ENCODE measurements at places on chromosomes 3 and 15.
A peak's percentile ranks its signal among the peaks of the same experiment; 100 is the strongest.

- H3K4me3 ChIP-seq, result no peak overlapping the region
- H3K27ac ChIP-seq, result no peak overlapping the region
- no peaks in the 10 kb centered on the region for H3K4me1 ChIP-seq
- H3K27me3 ChIP-seq, result no peaks in the 10 kb centered on the region
- H3K36me3 ChIP-seq, result no peaks in the 10 kb centered on the region
- no peak for DNase-seq
Measured at GRCh38 chr3:20071175-20071574, 30.9 kb downstream of the KAT2B start.

DNA sequence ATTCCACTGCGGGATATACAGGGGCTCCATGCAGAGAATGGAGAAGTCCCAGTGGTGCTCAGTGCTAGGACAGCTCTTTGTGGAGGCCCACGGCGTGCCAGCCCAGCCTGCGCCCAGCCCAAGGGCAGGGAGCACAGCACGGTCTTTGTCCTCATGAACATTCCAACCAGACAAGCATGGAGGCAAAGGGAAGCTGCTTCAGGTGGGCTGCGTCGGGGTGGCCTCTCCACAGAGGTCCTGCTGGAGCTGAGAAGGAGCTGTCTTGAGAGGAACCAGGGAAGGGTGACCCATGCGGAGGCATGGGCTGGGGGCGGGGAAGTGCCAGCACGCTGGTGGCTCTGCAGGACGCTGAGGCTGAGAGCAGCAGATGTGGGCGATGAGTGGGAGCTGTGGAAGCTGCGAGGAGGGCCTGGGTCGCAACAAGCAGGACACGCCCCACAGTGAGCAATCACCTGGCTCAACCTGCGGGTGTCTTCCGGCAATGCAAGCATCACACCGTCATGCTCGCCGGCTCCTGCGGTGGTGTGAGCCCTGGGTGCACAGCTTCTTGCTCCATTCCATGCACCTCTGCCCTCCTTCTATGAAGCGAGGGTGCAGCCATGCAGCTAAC is 14.0 kb upstream of the KLF15 start:
- H3K4me3 ChIP-seq, result no peak overlapping the region
- peaks cover 24% of the 10 kb centered on the region for H3K4me1 ChIP-seq
- no peak for DNase-seq
- H3K27ac ChIP-seq, result no peak overlapping the region

DNA sequence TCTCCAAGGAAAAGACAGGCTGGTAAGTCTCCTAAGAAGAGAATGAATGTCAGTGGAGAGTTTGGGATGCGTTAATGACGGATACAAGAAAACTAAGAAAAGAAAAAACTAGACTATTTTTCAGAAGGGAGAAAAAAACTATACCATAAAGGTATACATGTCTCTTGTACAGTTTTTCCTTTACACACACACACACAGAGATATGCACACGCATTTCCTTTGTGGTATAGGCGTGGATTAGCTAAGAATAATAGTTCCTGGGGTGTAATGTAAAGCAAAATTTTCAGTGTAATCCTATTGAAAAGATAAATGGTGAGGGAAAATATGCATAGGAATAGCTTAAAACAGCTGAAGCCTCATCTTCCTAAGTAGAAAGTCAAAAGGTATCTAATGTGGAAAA is 36.3 kb downstream of the GABPB1 start:
- no peaks in the 10 kb centered on the region for H3K36me3 ChIP-seq
- H3K4me1 ChIP-seq, result no peaks in the 10 kb centered on the region

- H3K27me3 ChIP-seq, result no peaks in the 10 kb centered on the region
- no peaks in the 10 kb centered on the region for H3K36me3 ChIP-seq
- H3K4me3 ChIP-seq, result peak overlapping the region; percentile 89
- H3K4me1 ChIP-seq, result no peaks in the 10 kb centered on the region
Measured at GRCh38 chr3:98732286-98733052, 30.7 kb upstream of the ST3GAL6 start.

GRCh38 chr3:187728248-187728647 is 17.0 kb downstream of the BCL6 start:
- H3K36me3 ChIP-seq, result peaks cover 74% of the 10 kb centered on the region
- no peak for DNase-seq
- H3K27me3 ChIP-seq, result no peaks in the 10 kb centered on the region
- H3K4me3 ChIP-seq, result no peak overlapping the region

Data from kidney (tissue), 22 donors.